Aortic smooth muscle cell (primary cell): ENCODE measurements at places on chromosomes 5 and 9. TPM values are rescaled to one million over a fixed set of nuclear protein-coding genes. Genes with fewer than 3 reads are reported as not detected.

SPINK7 gene
- total RNA-seq, result not detected in 2 replicates

ENHO gene
- total RNA-seq, result not detected in 2 replicates

PCBD2 gene
- total RNA-seq, result 5.9 and 6.1 TPM in 2 replicates

PCDHA1 gene
- under 0.01 and 0.06 TPM in 2 replicates for total RNA-seq

CARD6 gene
- 20.1 and 20.9 TPM in 2 replicates for total RNA-seq

EIF4E1B gene
- total RNA-seq, result not detected in 2 replicates

EFNA5 gene
- total RNA-seq, result 11.9 and 18.2 TPM in 2 replicates

REEP2 gene
- 6.8 and 10.2 TPM in 2 replicates for total RNA-seq

FBLL1 gene
- total RNA-seq, result 0.56 TPM in 1 of 2 replicates, not detected in the other

VCAN gene
- 2,202 and 3,471 TPM in 2 replicates for total RNA-seq

CDKN2AIPNL gene
- total RNA-seq, result 23.7 and 31.4 TPM in 2 replicates

FBN2 gene
- total RNA-seq, result 4.4 and 18.4 TPM in 2 replicates
